ENCODE measurements at places on chromosomes 1 and 21.

- no peak for DNase-seq
Measured at GRCh38 chr1:18413541-18414305, 67.0 kb upstream of the KLHDC7A start.

DNA sequence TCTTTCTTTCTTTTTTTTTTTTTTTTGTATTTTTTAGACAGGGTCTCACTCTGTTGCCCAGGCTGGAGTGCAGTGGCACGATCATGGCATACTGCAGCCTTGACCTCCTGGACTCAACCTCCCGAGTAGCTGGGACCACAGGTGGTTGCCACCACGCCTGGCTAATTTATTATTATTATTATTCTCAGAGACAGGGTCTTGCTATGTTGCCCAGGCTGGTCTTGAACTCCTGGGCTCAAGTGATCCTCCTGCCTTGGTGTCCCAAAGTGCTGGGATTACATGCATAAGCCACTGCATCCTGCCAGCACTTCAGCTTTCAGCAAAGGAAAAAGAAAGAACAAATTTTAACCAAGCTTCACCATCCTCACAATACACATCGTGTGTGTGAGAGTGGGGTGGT is 97.9 kb upstream of the SERBP1 start:
- DNase-seq: no peak

GRCh38 chr1:180208264-180208663 is 21.8 kb upstream of the LHX4 start:
- DNase-seq: no peak

DNA sequence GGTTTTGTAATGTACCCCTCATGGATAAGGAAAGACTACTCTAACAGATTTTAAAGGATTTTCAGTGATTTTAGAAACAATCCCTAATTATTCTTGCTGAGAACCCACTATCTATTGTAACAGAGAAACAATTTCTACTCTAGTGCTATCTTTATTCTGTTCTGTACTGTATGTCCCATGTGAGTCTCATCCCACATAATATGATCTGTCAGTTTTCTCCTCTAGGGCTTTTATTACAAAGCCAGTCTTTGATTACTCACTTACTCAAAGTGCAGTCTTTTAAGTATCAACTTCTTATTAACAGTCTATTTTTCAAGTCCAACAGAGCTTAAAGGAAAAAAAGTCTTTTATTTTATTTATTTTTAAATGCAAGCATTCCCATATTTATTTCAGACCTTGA is 54.8 kb downstream of the CTH start:
- no peak for DNase-seq

- DNase-seq: no peak
Measured at GRCh38 chr21:36703626-36704280, 4.8 kb downstream of the SIM2 start.

DNA sequence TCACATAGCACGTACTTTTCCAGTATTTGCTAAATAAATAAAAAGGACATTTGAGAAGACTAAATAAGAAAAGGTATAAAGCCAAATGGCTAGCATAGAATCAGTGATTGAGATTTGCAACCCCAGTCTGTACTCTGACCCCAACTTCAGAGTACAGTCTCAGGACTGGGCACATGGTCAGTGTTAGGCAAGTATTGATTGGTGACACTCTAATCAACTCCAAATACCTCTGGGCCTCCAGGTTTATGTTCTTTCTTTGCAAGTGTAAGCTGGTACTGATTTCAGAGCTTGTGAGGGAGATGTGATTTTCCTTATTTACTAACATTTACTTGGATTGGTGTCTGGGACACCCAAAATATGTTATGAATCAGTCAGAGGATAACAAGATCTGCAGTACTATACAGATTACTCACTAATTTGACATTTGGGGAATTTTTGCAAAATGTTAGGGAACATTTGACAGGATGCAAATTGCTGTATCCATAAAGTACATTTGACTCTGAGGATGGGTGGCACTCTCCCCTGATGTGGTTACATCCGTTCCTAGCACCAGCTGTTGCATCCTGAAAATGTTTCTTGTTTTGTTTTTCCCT is 34.2 kb downstream of the LMO4 start:
- DNase-seq: no peak

GRCh38 chr1:157695417-157695816 is 5.2 kb downstream of the FCRL3 start:
- DNase-seq: no peak

DNA sequence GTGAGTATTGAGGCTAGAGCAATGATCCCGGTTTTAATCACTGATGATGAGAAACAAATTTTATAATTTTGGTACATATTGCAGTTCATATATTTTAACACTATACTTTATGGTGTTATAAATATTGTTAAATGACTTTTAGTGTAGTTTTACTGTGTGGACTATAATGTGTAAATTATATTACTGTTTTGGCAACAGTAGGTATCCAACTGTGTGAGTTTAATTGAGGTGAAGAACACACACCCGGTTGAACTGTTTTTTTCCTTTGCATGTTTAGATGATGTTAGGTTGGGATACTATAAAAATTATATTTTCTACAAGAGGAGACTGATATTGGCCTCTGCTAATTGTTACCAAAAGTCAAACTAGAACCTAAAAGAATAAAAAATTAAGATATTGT is 166.5 kb downstream of the SDCCAG8 start:
- no peak for DNase-seq

DNA sequence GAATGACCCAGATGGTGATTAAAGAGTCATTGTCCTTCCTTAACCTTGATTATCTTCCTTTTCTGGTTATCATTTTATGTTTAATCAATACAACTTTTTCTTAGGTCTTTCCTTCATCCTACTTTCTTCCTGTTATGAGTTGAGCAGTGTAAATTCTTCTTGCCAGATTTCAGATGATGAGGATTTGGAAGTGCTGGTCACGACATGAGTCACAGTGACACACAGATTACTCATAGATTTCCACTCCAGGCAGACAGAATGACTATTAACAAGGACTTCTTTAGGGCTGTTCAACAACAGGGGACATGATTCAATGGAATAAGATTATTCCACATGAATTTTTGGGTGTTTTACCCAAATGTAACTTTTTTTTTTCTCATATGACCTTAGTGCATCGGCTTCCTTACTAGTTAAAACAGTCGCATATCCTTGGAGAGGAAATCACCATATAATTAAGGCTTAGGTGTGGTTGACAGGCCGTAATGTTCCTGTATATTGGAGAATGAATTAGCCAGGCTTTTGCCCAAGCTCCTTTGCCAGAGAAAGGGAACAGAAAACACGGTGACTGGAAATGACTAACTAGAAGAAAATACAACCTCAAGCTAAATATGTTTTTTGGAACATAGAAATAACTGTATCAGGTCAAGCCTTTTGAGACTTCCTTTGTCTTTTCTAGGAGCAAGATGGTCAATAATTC is 44.2 kb downstream of the PRRX1 start:
- no peak for DNase-seq

DNA sequence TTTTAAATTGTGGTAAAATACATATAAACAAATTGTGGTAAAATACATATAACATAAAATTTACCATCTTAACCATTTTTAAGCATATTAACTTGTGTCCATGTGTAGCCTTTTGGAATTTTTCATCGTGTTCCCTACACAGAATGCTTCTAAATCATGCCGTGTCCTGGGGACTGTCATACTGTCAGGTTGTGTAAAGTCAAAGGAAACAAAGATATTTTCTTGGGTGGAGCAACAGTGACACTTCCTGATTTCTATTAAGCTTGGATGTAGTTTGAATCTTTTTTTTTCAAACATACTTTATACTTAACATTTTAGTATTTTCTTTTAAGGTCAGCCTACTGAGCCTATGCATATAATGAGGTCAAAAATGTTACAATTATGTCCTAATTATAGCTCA is 32.3 kb downstream of the DOP1B start:
- no peak for DNase-seq

GRCh38 chr1:10898921-10899320 is 102.5 kb upstream of the CASZ1 start:
- no peak for DNase-seq

GRCh38 chr1:212228076-212228475 is 57.1 kb upstream of the PPP2R5A start:
- no peak for DNase-seq

Measured in omental fat pad (tissue), 4 donors.